ENCODE measurements at places on chromosomes 2 and 18.
A peak's percentile ranks its signal among the peaks of the same experiment; 100 is the strongest.

DNA sequence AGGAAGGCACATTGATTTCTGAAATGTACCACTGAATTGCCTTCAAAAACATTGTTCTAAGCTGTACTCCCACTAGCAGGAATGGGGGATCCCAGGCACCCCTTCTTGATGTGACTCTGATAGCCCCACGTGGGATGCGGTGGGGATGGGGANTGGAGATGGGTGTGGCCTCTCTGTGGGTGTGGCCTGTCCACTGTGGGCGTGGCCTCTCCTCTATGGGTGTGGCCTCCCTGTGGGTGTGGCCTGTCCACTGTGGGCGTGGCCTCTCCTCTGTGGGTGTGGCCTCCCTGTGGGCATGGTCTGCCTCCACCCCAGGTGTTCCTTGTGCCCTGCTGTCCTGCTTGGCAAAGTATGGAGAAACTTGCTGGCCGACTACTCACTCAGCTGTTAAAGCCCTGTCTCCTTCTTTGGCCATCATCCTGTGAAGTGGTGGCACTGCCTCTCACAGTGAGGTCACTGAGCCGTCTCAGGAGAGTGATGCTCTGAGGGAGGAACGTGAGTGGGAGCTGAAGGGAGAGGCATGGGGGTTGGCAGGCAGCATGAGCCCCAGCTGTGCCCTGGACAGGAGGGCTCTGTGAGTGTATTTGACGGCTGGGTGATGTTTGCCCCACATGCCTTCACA lies 6.7 kb upstream of the PARD6G start:
- no peak for DNase-seq

DNA sequence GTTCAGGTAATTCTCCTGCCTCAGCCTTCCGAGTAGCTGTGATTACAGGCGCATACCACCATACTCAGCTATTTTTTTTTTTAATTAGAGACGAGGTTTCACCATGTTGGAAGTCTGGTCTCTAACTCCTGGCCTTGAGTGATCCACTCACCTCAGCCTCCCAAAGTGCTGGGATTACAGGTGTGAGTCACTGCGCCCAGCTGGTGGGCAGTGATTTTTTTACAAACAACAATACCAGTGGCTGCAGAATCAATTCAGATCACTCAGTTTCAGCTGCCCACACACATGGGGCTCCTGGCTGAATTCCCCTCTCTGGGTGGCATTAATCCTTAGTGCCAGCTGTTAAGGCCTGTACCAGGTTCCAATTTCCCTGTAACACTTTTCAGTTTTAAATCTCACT lies 13.3 kb upstream of the CYRIA start:
- no peak for DNase-seq

GRCh38 chr2:5290900-5291546 lies 401.2 kb upstream of the SOX11 start:
- DNase-seq, result no peak

- no peak for DNase-seq
Observed at GRCh38 chr18:76370201-76370600, 124.8 kb downstream of the ZNF516 start.

- DNase-seq, result no peak
Observed at GRCh38 chr2:240928476-240929363, 22.6 kb downstream of the CROCC2 start.

GRCh38 chr2:207241198-207241597 lies 75.5 kb upstream of the KLF7 start:
- no peak for DNase-seq

DNA sequence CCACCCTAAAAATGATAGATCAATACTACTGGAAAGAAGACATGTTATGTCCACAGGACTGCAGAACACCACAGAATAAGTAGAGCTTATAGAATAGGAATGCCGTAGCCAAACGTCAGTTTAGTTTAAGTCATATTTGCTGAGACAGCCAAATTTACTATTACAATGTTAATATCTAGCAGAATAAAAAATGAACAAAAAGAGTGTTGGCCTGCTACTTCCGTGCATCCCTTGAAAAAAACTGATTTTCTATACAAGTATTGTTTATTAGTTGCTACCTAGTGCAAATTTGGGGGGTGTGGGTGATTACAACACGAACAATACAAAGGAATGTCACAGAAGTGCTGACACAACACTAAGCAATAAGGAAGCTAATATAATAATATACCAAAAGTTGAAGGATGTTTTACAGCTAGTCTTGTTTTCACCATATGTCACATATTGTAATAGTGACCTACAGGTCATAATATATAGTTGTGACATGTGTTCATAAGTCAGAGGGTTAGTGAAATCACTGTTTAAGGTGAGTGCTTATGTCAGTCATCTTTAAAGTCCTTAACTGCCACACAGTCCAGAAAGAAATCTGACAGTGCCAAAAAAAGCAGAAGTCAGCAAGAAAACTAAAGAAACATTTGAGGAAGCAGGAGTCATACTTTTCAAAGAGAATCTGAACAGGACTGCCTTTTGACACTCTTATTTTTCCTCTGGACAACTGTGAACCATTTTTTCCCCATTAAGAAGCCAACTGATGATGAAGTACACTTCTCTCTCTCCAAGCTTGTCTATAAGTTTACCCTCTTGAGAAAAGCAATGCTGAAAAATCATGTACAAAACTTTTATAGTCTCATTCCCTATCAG lies 376.4 kb downstream of the ZEB2 start:
- no peak for DNase-seq

GRCh38 chr2:178844701-178845100 lies 37.5 kb upstream of the TTN start:
- no peak for DNase-seq

DNA sequence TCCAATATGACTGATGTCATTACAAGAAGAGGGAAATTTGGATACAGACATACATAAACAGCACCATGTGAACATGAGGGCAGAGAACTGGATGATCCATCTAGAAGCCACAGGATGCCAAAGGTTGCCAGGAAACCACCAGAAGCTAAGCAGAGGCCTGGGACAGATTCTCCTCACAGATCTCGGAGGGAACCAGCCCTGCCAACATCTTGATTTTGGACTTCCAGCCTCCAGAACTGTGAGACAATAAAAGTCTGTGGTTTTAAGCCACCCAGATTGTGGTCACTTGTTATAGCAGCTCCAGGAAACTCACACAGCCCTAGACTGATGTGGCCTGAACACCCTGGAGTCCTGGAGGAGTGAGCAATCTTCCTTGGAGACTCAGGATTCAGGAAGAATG lies 351.6 kb downstream of the EIPR1 start:
- no peak for DNase-seq

DNA sequence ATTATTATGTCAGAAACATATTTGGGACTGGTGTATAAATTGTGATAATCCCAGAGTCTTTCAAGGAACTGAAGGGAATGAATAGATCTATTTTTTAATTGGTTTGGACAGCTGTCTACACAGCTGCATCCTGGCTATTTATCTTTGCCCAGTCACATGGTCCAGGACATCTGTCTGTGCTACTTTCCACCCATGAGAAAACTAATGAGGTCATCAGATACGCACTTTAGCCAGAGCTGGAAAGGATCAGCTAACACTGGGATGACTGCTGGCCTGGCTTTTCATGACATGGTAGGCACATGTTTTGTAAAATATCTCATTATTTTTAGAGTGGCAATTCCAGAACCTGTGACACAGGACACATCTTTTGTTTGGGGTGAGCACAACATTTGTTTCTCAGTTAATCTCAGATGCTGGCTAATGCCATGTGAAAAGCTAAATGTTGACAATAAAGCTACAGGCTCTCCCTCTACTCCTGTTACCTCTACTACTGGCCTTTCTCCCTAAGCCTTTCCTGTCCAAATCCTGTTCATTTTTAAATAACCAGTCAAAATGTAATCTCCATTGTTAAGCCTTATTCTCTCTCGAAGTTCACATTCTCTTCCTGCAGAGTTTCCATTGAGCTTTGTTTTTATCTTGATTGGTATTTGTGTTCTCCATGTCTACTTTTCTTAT lies 500.7 kb downstream of the RIT2 start:
- no peak for DNase-seq

DNA sequence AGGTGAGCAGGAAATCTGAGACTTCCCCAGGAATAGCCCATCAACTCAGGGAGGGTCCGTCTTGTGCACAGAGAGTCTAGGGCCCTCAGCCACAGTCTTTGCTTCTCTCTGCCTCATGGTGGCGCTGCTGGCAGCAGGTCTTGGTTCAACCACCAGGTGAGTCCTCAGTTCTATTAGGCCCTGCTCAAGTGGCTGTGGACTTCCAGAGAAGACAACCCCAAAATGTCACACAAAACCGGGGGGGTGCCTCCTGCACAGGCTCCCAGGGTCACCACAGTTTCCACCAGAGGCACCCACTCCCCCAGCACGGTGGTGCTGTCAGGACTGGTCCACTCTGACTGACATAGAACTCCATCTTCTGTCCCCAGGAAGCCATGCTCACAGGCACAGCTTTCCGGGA lies 2.4 kb upstream of the CHRNG start:
- no peak for DNase-seq

- DNase-seq, result no peak
Observed at GRCh38 chr18:45365835-45366234, 249.4 kb upstream of the SLC14A2 start.

- no peak for DNase-seq
Observed at GRCh38 chr18:57475903-57476302, 40.7 kb downstream of the ONECUT2 start.

DNA sequence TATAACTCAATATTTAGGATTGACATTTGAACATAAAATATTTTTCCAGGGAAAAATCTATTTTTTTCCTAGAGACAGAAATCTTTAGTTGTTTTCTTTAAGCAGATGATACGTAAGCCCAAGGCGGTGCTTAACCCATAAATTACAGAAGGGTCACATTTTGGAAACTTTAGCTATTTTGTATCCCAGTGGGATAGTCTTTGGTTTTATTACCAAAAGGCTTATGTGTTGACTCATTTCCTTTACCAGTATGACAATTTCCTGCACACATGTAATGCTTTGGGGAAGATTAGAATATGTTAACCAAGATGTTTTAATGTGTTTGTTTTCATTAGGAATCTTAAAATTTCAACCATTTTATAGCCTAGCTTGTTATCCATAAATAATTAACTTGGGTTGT lies 24.8 kb downstream of the DYNC1I2 start:
- DNase-seq, result peak; percentile 42

DNA sequence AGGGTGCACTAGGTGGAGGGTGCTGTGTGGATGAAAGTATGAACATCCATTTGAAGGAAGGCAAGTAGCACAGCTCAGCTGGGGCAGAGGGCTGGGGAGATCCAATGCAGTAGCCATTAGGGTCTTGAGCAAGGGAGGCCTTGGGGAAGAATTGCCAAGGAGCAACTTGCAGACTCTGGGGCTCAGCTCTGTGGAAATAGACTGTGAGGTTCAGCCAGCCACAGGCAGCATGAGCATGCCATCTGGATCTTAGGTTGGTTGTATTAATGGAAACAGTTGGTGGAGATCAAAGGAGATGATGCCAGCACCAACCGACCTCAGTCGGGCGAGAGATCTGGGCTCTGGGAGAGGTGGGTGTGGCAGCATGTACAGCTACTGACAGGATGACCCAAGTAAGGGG lies 5.6 kb downstream of the ZAP70 start:
- DNase-seq, result no peak

- no peak for DNase-seq
Observed at GRCh38 chr2:129396980-129397599, 582.4 kb upstream of the RAB6C start.

Data from AG09319 (cell line).